Activated CD4-positive, alpha-beta memory T cell treated with anti-CD3 and anti-CD28 coated beads, Interleukin-2, amount 10 ng/mL, durations not matched to agents 7 days and 5 days (primary cell): ENCODE measurements at places on chromosomes 13 and 19. TPM values are rescaled to one million over a fixed set of nuclear protein-coding genes. Genes with fewer than 3 reads are reported as not detected.

Gene ODAD3
- total RNA-seq, result not detected

Gene TLE5
- total RNA-seq, result 712 TPM

Gene CBLC
- total RNA-seq, result not detected

Gene LENG9
- 8.5 TPM for total RNA-seq

Gene PDCD5
- 129 TPM for total RNA-seq

Gene LIM2
- not detected for total RNA-seq

Gene PRRG2
- 1.1 TPM for total RNA-seq

Gene CAPN12
- 22.9 TPM for total RNA-seq

Gene NDUFB7
- 91.6 TPM for total RNA-seq

Gene ZNF416
- 5.4 TPM for total RNA-seq

Gene ZNF266
- total RNA-seq, result 32.1 TPM

Gene CRLF1
- not detected for total RNA-seq

Gene PSG3
- not detected for total RNA-seq

Gene ZNF547
- 3.8 TPM for total RNA-seq

Gene OR7A5
- not detected for total RNA-seq

Gene ZNF599
- 4.9 TPM for total RNA-seq

Gene CPT1C
- 1.9 TPM for total RNA-seq

Gene SKA3
- 34.7 TPM for total RNA-seq

Gene ARID3A
- total RNA-seq, result 34.0 TPM

Gene PKN1
- total RNA-seq, result 219 TPM

Gene GPR108
- total RNA-seq, result 107 TPM

Gene ZNF85
- 16.4 TPM for total RNA-seq

Gene EID2
- total RNA-seq, result 14.8 TPM

Gene DENND1C
- 97.2 TPM for total RNA-seq

Gene NLRP5
- not detected for total RNA-seq

Gene ANO8
- 20.2 TPM for total RNA-seq

Gene MUC16
- total RNA-seq, result 0.03 TPM

Gene ADGRE1
- 1.8 TPM for total RNA-seq

Gene VSTM1
- not detected for total RNA-seq

Gene CCL25
- total RNA-seq, result not detected

Gene CBARP
- total RNA-seq, result 0.55 TPM

Gene ZNF528
- 10.8 TPM for total RNA-seq

Gene FCAR
- not detected for total RNA-seq

Gene TEX29
- total RNA-seq, result 0.73 TPM

Gene FGF22
- total RNA-seq, result not detected

Gene ATP4A
- not detected for total RNA-seq

Gene URAD
- total RNA-seq, result not detected

Gene IZUMO4
- total RNA-seq, result 10.3 TPM

Gene ZNF439
- 3.0 TPM for total RNA-seq

Gene TRPC4
- not detected for total RNA-seq

Gene CLN5
- 15.6 TPM for total RNA-seq
